GM23248 (cell line): ENCODE measurements at places on chromosomes 7 and 10. TPM values are rescaled to one million over a fixed set of nuclear protein-coding genes. Genes with fewer than 3 reads are reported as not detected.

DNA sequence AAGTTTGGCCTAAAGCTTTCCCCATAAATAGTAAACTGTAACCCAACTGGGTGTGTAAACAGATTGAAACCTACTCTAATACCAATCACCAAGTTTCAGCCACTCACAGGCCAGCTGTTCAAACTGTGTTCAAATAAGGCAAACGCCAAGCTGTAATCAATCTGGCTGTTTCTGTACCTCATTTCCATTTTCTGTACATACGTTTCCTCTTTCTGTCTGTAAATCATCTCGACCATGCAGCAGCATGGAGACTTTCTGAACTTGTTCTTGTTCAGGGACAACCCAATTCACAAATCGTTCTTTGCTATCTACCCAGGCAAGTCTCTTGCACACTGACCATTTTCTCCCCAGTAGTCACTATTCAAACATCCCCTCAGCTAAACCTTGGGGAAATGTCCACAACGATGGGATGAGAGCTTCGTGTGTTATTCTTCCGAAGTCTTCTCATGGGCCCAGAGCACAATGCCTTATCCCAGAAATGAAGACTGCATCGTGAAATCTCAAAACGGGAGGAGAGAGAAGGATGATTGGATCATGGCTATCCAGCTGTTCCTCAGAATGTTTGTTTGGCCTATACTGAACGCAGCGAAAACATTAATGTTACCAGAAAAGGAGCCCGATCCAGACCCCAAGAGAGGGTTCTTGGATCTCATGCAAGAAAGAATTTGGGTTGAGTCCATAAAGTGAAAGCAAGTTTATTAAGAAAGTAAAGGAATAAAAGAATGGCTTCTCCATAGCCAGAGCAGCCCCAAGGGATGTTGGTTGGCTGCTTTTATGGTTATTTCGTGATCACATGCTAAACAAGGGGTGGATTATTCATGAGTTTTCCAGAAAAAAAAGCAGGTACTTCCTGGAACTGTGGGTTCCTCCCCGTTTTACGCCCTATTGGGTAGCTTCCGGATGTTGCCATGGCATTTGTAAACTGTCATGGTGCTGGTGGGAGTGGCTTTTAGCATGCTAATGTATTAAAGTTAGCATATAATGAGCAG, 86.2 kb downstream of the SLC16A9 start:
- no peak for DNase-seq

DNA sequence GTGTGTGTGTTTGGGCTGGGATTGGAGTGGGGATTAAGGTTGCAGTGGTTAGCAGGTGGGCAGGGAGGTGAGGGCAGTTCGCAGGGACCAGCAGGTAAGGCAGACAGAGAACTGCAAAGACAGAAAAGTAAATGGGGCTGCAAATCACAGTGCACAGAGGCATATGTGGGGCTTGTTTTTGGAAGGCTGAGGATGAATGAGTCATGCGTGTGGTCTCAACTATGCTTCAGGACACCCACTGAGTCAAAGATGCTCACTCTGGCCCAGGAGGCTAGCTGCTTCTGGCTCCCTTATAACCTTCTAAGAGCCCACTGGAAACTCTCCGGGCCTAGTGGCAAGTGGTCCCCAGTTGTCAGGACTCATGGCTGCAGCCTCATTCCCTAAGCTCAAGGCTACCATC, 118.2 kb downstream of the ZNF248 start:
- DNase-seq, result peak; percentile 40

DNA sequence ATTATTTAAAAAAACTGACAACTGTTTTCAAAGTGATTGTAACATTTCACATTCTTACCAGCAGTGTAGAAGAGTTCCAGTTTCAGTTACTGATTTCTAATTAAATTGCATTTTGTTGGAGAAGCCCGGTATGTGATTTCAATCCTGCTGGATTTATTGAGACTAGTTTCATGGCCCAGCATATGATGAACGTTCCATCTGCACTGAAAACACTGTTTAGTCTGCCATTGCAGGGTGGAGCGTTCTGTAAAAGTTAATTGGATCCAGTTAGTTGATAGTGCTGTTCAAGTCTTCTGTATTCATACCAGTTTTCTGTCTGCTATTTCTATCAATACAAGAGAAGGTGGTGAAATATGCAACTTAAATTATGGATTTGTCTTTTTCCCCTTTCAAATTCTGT, 37.3 kb upstream of the CCNY start:
- DNase-seq, result no peak

The LIPN gene
- total RNA-seq, result not detected in 2 replicates

The MOGAT3 gene
- not detected in 2 replicates for total RNA-seq

The MRLN gene
- total RNA-seq, result not detected in 2 replicates

The ADCY1 gene
- 0.11 TPM in 1 of 2 replicates, not detected in the other for total RNA-seq
